ENCODE measurements at places on chromosomes 13 and 19.

DNA sequence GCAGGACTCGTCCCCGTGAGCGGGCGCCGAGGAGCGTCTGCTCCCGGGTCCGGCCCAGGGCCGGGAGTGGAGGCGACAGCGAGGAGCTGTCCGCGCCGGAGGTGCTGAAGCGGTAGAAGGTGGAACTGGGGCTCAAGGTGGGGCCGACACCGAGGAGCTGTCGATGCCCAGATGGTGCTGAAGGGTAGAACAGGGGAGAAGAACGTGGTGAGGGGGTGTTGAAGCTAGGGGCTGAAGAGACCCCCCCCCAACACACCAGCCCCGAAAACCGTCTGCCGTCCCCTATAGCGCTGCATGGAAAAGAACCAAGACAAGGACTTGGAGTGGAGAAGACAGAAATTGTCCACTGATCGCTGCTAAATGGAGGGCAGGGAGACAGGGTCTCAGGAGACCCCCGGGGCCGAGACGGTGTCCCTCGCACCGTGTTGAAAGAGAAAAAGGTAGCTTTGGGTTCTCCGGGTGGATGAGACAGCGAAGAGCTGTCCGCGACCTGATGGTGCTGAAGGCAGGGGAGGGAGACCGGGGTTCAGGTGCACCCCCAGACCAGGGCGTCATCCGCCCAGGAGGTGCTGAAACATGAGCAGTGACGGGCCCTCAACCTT, 7.1 kb upstream of the PDE4C start:
- DNase-seq: peak; percentile 25

DNA sequence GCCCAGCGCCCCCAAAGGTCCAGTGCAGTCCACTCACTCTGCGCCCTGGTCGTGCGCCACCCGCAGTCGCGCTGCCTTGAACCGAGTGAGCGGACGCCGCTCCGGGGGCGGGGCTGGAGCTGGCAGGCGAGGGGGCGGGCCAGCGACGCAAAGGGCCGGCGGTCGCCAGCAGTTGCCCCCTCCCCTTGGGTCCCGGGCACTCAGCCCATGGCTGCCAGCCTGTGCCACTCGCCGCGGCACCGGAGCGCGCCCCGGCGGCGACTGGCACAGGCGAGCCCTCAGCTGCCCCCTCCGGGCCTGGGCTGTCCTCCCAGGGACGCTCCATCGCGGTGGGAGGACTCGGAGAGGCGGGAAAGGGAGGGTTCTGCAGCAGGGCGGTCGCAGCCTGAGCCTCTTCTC, at the start of gene S1PR5:
TSS of gene S1PR5 (minus strand) at position 87 of the 399 bp plus-strand sequence. CDS start 2,436 bp downstream, outside the sequence.
- DNase-seq: no peak

GRCh38 chr13:50594276-50595051, 249.0 kb downstream of the DLEU7 start:
- no peak for DNase-seq

DNA sequence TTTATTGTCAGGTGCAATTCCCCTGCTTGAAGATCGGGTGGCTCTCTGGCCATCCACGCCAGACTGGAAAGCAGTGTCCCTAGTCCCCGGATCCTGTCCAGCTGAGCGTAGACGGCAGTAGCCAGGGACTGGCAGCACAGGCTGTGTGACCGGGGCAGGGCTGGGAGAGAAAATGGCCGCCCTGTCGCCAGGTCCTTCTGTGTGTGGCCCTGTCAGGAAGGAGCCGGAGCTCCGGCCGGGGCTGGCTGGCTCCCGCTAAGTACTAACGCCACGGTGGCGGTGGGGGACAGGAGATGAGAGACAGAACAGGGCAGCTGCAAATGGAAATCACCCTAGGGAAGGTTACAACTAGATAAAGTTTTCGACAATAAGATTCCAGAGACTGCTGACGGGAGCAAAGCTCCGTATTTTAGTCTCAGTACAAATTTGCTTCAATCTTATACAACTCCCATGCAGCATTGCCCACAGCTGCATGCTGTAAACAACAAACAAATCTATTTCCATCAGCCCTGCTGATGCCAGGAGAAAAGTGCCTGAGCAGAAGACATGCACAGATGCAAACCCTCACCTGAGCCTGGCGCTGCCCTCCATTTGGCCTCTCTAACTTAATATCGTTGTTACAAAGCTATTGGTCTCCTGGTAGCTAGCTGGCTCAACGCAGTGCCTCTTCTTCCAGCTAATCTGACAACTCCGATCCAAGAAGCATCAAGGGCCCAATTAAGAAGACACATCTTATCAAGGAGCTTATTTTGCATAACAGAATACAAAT, 253.0 kb downstream of the TSHZ3 start:
- DNase-seq: no peak

- DNase-seq: no peak
These were observed 96.3 kb upstream of the GPR183 start for GRCh38 chr13:99403458-99403971.

GRCh38 chr19:54928299-54928698, 19.0 kb downstream of the NLRP7 start:
- no peak for DNase-seq

GRCh38 chr13:113763961-113764792, 5.2 kb downstream of the TMEM255B start:
- DNase-seq: no peak

- DNase-seq: no peak
These were observed 25.9 kb downstream of the DPF1 start for GRCh38 chr19:38197937-38198704.

- no peak for DNase-seq
These were observed 20.9 kb upstream of the ZNF83 start for GRCh38 chr19:52659013-52659412.

DNA sequence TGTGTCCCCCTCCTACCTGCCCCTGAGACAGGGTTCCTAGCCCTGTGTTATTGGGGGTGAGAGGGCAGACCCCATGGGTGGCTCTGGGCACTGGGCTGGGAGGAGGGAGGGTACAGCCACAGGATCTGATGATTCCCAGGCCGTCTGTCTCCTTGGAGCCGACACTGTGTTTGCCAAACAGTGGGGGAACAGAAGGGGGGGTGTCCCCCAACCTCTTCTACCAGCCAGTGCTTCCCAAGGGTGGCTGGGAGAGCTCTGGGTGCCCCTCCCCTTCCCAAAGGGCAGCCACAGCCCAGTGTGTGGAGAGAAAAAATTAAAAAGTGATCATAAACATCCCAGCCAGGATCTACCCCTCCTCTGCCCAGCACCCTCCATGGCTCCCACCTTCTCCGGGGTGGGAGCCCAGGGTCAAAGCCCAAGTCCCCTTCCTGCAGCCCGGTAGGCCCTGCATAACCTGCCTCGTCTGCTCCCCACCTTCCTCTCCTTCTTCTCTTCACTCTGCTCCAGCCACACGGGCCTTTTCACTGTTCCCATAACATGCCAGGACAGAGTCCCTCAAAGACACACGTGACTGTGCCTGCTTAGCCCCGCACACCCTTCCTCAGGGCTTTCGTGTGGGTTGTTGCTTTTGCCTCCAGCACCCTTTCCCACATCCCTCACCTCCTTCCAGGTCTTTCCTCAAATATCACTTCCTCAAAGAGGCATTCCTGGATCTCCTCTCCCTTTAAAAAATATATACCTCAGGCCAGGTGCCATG, 1.4 kb upstream of the PLIN4 start:
- DNase-seq: no peak

DNA sequence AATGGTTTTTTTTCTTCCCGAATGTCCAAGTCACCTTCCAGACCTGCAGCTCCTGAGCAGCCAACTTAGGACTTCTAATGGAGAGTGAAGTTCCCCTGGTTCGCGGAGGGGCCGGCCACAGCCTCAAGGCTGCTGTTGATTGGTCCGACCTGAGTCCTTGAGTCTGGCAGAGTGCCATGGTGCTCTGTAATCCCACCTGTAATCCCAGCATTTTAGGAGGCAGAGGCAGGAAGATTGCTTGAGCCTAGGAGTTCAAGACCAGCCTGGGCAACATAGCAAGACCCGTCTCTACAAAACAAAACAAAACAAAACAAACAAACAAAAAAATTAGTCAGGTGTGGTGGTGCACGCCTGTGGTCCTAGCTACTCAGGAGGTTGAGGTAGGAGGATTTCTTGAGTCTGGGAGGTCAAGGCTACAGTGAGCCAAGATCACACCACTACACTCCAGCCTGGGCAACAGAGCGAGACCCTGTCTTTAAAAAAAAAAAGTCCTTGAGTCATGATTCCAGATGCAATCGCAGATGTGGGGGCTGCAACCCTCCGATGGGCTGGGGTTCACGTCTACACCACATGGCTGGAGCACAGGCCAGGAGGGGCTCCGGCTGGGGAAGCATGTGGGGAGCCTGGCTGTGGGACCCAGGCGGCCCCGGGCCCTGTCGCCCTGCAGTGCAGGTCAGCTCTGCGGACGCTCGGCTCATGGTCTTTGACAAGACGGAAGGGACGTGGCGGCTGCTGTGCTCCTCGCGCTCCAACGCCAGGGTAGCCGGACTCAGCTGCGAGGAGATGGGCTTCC, 17.7 kb downstream of the HPN start:
- no peak for DNase-seq

GRCh38 chr19:51903192-51903591, 1.6 kb downstream of the ZNF649 start:
- no peak for DNase-seq

DNA sequence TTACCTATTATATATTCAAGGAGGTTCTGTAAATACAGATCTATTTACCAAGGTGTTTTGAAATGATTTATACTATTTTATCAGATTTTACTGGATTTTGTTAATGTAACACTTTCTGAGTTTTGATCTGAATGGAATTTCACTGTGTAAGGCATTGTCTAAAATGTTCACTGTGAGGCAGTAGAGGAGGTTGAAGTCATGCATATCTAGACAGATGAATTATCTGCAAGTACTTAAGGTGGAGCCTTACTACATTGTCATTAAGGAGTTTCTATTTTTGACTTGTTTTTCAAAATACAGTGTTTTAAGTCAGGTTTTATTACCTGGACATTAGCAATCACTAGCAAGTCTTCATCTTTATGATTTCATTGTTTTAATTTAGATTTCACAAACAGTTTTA, 62.1 kb downstream of the TM9SF2 start:
- DNase-seq: no peak

- no peak for DNase-seq
These were observed 11.3 kb downstream of the LILRB4 start for GRCh38 chr19:54674021-54674617.

DNA sequence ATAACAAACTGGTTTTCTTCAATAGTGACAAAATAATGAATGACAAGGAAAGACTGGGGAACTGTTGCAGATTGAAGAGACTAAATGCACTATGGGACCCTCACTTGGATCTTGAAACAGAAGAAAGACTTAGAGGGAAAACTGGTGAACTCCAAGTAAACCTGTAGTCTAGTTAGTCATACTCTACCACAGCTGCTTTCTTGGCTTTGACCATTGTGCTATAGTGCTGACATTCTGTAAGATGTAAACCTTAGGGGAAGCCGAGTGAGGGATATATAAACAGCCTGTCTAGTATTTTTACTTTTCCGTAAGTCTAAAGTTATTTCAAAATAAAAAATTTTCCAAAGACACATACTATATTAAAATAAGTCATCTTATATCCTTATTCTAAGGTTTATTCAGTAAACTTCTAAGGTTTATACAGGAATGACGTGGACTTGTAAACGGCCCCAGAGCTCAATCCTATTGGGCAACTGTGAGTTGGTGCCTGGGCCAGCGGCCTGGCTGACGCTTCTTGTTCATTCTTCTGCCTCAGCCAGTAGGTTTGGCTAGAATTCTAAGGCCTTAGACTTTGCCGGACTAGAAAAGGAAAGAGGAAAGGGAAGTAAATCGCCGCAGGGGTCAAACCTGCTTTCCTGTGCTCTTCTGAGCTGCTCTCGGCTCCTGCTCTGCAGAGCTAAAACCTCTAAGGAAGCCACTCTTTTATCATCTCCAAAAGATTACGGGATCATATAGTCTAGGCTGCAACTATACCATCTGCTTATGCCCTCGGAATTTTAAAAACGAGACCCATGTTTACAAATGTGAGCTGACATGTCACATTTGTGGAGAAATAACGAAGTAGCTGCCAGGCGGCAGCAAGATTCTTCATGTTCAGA, 33.6 kb upstream of the UBE2L5 start:
- peak; percentile 24 for DNase-seq

DNA sequence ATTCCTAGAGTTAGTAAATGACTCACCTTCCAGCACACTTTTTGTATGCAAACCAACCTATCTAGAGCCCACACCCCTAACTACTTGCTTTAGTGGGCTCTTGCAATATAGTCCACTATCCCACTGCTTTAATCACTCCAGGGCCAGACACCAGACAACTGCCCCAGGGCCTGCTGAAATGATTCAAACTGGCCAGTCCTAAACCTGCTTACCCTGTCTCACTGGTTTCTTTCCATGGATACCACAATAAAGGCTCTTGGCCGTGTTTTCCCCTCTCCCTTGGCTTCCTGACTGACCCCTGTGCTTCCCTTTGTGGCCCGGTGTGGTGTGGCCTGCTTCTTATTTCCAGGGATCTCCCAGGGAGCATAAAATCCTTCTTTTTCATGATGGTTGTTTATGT, 14.6 kb downstream of the HS6ST3 start:
- no peak for DNase-seq

DNA sequence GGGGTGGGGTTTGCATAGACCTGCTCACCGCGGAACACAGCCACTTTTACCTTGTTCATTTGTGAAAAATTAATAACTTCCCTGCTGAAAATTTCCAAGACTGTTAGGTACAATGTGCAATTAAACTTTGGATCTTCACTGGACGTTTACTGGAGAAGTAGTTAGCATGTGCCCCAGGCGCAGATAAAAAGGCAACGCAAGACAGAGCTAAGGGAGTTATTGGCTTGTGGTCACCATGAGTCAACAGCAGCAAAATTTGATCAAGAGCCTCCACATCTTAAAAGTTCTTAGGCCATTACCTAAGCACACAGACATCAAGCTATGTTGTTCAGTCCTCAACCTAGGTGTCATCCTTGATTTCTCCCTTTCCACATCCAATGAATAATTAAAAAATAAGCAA, 257.0 kb downstream of the LHFPL6 start:
- no peak for DNase-seq

DNA sequence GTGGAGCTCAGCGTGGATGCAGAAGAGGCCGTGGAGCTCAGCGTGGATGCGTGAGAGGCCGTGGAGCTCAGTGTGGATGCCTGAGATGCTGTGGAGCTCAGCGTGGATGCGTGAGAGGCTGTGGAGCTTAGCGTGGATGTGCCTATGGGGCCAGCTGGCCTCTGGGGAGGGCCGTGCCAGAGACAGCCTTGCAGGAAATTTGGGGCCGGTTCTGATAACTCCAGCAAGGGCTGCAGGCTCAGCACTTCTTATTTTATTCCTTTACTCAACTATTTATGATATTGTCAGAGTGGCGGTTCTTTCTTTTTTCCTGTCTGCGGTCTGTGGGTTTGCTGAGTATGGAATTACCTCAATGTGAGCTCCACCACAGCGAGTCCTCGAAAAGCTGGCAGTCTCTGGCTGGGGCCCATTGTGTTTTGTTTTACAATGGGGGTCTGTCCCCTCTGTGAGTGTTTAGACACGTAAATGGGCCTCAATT, 17.8 kb upstream of the TMEM255B start:
- DNase-seq: no peak

GRCh38 chr13:77022341-77022740, 4.6 kb downstream of the FBXL3 start:
- DNase-seq: peak; percentile 35

DNA sequence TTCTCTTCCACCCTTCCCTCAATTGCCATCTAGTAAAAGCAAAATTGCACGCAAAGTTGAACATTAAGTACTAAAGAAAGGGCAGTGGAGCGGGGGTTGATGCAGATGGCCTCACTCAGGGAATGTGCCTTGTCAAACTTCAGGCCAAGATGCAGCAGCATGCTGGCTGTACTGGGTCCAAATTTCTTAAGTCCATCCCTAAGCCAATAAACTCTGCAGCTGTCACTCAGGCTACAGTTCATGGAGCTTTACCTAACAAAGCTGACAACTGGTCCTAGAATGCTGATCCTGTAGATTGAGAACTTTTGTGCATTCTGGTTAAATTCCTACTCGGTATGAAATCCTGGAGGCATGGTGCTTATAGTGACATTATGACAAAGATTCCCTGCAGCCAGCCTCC, 88.4 kb downstream of the FOXO1 start:
- no peak for DNase-seq

GRCh38 chr13:66154976-66155375, 1075.2 kb downstream of the PCDH9 start:
- DNase-seq: peak; percentile 69

All from fibroblast of skin of abdomen (primary cell).